ENCODE measurements at places on chromosomes 11 and 22.

DNA sequence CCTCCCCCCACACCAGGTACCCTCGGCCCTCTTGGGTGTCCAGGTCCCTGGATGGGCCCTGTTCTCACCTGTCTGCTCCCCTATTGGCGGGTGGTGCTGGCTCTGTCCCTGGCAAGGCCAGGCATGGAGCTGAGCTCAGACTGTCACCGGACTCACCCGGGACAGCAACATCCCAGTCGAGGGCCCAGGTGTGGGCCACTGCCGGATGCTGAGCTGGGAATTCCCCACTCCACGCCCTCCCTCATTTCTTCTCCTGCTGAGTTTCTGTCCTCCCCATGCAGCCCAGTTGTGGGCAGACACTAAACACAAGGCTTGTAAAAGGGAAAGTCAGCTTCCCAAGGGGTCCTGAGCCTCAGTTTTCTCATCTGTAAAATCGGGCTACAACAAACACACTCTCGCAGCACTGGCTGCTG, 2.0 kb upstream of the AP5B1 start:
- DNase-seq, result no peak

- no peak for DNase-seq
Observed at GRCh38 chr22:36424901-36425579, 37.3 kb upstream of the MYH9 start.

DNA sequence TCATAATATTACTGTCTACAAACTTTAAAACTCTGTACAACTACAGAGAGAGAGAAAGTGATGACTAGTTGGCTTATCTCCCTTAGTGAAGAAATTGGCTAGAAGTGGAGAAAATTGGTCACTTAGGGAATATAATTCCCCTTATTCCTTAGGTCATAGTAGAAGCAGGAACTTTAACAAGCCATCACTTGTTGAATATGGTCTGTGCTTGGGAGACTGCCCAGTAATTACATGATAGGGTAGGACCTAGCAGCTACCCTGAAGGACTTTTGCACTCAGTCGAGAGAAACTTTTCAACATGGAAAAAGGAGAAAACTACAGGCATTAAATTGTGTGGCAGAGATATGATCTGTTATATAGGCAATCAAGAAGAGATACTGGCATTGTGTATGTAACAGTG, 576.5 kb upstream of the CCDC90B start:
- DNase-seq, result no peak

DNA sequence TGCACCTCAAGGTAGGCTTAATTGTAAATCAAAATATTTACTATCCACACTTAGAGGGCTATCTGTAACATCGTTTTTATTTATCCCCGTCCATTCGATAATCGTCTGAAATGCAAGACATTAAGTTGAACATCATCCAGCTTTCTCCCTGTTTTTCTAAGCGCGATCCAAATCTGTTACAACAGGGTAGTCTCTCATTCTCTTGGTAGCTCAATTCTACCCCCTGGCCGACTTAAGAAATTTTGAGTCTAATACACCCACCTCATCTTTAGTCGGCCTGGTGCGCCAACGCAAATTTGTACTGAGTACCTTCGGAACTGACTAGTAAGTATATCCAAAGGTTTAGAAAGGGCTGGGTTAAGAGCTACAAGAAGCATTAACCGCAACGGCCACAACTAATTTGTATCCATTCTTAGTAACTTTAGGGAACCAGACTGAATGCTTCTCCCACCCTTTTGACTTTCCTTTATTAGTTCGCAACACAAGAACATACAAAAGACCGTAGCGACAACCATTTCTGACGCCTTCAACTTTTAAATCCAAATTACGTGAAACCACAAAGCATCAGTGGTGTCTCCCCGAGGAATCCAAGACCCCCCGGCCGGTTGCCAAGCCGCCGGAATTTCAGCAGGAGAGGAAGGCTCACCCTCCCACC, 1.0 kb upstream of the ZNF143 start:
- DNase-seq, result no peak
